Cerebellar cortex (tissue), 1 donor: ENCODE measurements at places on chromosomes 4 and X.

GRCh38 chr4:166311169-166311568, 438.1 kb downstream of the TLL1 start:
- DNase-seq, result no peak

DNA sequence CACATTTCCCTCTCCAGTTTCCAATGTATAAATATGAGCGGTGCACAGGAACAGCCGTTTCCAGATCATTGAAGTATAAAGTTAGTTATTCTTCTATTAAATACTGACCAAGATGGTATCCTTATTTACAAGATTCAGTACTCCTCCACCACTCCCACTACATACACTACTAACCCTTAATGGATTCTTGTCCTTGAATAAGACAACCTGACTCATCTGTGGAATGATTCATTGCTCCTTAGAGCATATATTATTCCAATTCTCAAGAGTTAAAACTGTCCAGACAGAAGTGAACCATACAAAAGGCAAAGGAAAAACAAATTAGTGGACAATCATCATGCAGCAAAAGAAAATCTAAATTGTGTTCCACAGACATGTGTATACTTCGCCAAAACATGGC, 373.3 kb downstream of the IDS start:
- no peak for DNase-seq

DNA sequence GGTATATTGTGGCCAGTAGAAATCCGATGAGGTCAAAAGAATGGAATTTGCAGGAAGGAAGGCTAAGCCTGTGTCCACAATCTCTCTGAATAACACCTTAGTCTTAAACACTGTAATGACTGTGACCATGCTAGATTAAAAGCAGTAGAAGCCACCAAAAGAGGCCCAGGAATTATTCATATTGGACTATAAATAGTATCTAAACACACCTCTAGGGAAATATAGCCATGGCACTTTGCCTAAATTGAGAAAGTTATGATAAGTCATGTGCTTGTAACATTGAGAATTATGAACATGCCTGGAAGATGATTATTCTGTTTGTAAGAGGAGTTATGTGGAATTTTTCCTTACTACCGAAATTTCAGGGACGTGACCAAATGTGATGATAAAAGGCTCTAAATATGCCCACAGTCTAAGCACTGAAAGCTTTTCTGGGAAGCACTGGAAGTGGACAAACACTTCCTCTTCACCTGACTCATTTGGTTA, 298.5 kb downstream of the KCTD8 start:
- no peak for DNase-seq

DNA sequence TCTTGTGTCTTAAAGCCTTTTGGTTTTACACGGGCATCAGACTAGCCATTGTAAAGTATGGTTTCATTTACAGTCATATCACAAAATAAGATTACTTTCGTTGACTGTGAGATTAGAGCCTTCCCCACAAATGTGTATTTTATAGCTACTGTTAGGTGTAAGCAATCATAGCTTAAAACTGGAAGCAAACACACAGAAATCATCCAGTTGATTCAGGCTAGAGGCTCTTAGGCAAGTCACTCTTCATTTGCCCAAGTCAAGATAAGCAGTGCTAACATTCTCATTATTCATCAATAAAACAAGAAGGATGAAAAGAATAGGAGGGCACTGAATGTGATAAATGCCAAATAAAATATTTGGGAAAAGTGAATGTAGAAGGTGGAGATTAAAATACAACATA, 448.7 kb upstream of the FAM241A start:
- no peak for DNase-seq

GRCh38 chr4:95549246-95550114, 707 bp upstream of the UNC5C start:
- DNase-seq, result no peak

- no peak for DNase-seq
These were observed 9.0 kb upstream of the MFAP3L start for GRCh38 chr4:170035231-170035630.

DNA sequence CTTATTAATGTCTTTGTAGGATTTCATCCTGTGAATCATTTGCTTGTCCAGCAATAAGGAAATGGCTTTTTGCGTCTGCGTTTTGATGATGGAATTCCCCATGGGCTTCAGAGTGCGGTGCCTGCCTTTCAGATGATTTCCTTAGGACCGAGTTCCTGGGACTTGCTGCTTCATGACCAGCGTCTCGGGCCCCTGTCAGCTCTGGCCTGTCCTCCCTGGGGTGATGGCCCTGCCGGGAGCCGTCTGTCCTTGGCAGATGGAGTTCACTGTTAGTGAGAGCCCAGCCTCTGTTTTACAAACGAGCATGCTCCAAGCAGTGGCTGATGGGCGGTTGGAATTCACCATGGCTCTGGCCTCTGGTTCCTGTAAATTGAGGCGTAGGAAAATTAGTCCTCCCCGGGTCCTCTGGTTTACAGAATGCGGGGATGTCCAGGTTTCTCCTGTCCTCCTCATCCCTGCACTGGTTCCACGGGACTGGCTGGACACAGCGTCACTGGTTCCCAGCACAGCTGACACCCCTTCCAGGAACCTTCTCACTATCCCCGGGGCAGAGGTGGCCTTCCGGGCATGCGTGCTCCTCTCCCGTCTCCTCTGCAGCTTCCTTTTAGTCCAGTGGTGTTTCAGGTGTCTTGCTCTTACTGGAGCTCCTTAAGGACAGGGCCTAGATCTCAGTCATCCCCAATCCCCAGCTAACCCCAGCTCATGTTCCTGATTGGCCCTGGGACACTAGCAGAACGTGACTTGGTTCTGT, 34.9 kb downstream of the TBC1D14 start:
- peak; percentile 41 for DNase-seq

- no peak for DNase-seq
These were observed 94.5 kb downstream of the NSUN7 start for GRCh38 chr4:40844261-40844660.

DNA sequence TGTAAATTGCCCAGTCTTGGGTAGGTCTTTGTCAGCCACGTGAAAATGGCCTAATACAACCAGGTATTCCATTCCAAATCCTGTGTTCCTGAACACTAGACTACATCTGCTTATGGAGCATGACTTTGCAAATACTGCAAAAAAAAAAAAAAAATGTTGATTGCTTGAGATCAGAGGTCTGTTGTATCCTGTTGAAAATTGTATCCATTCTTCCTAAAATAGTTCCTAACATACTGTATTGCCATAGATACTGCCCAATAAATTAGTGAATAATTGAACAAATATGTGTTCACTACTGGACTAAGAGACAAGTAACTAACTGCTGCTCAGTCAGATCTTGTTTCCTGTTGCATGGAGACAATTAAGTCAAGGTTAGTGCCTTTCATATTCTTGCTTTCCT, 164.3 kb upstream of the PABPC4L start:
- no peak for DNase-seq

GRCh38 chrX:115324194-115324593, 34.7 kb downstream of the LUZP4 start:
- no peak for DNase-seq

GRCh38 chr4:179465131-179465797, 2023.0 kb upstream of the AGA start:
- DNase-seq, result no peak

DNA sequence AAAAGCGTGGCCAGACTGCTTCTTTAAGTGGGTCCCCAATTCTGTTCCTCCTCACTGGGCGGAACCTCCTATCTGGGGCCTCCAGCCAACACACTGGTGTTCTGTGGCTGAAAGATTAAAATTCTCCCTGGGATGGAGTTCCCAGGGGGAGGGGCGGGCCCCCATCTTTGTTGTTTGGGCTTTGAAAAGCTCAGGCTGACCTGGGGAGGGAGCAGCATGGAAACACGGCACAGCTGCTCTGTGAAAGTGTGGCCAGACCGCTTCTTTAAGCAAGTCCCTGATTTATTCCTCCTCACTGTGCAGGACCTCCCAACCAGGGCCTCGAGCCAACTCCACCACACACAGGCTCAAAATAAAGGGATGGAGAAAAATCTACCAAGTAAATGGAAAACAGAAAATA, 219.5 kb downstream of the TMEM47 start:
- no peak for DNase-seq

DNA sequence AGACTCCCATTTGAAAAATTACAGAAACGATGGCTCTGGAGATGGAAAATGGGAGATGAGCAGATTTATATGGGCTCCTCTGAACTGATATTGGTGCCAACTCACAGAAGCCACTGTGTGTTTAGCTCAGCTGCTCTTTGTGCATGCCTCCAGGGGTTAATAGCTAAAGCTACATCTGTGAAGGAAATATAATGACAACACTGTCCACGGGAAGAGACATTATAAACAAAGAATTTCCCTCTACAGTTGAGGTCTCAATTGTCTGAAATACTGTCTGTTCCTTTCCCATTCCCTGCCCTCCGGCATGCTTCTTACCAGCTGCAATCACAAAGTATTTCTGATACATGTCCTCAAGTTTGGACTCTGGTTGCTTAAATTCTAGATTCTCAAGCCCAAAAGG, 40.4 kb downstream of the PPA2 start:
- DNase-seq, result no peak

- peak; percentile 46 for DNase-seq
These were observed 48.5 kb downstream of the PRPS1 start for GRCh38 chrX:107676559-107677378.

GRCh38 chr4:3330707-3331106, 37.9 kb downstream of the RGS12 start:
- DNase-seq, result no peak

GRCh38 chrX:15751155-15751819, 13.2 kb downstream of the CA5B start:
- no peak for DNase-seq

DNA sequence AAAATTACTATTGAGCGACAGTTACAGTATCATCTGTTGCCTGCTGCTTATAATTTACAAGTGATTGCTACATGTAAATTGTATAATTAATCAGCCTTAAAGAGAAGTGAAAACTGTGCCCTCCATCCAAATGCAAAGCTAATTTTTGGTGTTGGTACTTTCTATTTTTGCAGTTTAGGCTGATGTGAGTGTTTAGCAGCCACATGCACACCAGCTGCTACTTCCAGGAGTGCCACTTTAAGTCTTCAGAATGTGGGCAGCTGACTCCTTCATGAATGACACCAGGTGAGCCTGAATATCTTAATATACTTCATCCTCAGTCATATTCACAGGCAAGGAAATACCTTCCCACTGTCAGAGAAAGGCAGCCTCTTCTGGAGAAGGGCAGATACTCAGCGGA, 149.8 kb upstream of the RASGEF1B start:
- no peak for DNase-seq

DNA sequence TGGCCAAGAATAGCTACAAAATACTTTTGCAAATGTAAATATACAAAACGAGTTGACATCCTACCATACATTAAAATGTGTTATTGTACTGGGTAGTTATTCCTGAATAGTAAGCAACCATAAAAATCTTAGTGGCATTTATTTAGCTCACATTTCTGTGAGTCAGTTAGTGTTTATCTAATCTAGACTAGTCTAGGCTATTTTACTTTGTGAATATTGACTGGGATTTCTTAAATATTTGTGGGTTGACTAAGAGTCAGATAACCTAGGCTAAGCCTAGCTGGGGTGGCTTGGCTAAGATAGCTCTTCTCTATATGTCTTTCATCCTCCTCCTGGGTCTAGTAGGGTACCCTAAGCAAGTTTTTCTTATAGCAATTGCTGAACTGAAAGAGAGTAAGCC, 543.8 kb upstream of the DIAPH2 start:
- DNase-seq, result no peak

DNA sequence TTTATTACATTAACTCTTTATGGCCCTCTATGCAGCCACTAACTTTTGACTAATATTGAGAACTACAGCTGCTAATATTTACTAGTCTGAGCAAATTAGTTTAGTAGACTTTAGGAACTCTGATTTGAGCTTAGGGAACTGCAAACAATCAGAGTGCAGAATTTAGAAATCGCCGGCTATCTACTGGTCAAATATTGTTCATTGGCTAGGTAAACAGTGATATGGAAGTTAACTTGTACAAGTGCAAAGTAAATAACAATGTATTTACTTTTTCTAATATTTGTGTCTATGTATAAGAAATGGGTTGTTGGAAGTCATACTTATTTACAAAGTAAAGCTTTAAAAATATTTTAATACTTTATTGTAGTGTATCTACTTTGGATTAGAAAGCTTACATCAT, 279.6 kb downstream of the CFAP299 start:
- no peak for DNase-seq

DNA sequence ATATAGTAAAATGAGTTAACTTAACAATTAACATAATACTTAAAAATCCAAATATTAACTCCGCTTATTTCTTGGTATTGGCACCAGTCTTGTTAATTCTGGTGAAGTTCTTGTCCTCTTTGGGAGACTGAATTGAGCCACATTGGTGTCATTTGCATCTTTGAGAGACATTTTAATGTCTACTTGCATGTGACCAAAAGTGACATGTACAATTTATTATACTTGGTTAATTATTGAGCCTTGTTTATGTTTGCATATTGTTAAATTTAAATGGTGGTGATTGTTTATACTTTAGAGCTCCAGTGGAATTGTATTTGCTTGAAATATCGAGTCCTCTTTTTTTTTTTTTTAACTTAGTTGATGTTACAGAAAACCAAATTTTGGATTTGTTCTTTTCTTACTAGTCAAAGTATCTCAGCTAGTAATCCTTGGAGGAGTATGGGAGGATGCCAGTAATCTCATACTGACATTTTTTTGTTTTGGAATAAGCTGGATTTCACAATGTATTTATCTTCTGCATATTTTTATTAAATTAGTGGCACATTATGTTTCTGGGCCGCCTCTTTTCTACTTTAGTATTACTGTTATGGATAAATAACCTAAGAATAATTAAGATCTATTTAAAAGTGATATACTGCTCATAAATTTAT, 3.9 kb downstream of the SPCS3 start:
- DNase-seq, result no peak

GRCh38 chrX:130909469-130910136, 6.6 kb upstream of the ENOX2 start:
- no peak for DNase-seq

- DNase-seq, result no peak
These were observed 69.7 kb downstream of the METTL14 start for GRCh38 chr4:118754890-118755289.

DNA sequence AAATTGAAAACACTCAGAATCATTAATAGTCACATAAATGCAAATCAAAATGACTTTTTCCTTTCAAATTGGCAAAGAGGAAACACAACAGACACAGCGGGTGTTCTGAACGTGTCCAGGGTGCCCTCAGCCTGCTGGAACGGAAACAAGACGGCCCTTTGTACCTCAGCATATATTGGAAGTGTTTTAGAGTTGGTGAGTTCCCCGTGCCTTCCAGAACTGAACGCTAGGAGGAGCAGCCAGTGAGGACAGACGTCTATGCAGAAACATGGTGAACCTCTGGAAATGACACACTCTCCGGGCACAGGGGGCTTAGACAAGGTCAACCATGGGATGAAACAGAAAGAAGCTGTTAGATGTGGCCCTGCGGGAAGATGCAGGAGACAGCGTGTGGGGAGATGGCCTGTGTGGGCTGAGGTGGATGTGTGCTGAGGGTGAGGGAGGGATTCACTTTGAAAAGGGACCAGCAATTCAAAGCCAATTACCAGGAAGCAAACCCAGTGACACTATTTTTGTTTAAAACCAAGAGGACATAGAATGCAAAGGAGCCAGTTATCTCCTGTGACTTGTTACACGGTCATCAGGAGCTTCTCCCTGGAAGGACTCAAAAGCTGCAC, 40.4 kb downstream of the RNF212 start:
- DNase-seq, result peak; percentile 55
